LNCaP clone FGC (cell line): ENCODE measurements at places on chromosomes 2 and 18.
A peak's percentile ranks its signal among the peaks of the same experiment; 100 is the strongest.

DNA sequence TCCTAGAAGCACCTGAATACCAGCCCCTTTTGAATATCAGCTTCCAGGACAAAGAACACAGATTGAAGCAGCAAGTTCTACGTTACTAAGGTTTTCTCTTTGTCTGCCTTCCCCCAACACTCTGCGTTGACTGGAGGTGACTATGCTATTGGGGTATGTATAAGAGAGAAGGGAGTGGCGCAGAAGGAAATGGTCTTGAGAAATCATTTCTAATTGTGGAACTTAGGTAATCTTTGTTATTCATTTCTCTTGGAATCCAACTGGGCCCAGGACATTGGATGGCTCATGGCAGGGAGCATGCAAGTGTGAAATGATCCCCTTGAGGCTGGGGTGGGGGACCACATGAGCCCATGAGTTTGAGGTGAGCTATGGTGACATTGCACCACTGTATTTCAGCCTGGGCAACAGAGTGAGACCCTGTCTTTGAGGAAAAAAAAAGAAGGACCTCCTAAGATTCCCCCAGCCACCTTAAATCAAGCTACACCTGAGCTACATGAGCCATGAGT lies 29.7 kb downstream of the XDH start:
- no peak for DNase-seq

DNA sequence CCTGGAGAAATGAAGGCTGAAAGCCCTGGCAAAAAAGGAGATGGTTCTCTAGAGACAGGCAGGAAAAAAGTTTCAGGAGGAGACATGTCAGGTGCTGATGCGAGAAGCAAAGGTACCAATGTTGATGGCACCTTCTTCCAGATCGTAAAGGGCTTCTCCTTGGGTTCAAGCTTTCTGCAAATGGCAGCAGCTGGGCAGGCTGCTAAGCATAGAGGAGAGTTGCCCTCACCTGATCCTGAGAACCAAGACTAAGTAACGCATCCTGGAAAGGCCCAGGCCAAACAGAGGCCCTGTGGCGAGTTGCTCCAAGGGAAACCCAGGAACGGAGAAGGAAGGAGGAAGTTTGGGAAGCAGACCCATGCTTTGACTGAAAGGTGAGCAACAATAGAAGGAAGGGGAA lies 23.6 kb upstream of the AFTPH start:
- DNase-seq: no peak

GRCh38 chr2:226137201-226137811 lies 662.3 kb downstream of the IRS1 start:
- no peak for DNase-seq

GRCh38 chr18:78758496-78758895 lies 221.1 kb upstream of the SALL3 start:
- DNase-seq: no peak

DNA sequence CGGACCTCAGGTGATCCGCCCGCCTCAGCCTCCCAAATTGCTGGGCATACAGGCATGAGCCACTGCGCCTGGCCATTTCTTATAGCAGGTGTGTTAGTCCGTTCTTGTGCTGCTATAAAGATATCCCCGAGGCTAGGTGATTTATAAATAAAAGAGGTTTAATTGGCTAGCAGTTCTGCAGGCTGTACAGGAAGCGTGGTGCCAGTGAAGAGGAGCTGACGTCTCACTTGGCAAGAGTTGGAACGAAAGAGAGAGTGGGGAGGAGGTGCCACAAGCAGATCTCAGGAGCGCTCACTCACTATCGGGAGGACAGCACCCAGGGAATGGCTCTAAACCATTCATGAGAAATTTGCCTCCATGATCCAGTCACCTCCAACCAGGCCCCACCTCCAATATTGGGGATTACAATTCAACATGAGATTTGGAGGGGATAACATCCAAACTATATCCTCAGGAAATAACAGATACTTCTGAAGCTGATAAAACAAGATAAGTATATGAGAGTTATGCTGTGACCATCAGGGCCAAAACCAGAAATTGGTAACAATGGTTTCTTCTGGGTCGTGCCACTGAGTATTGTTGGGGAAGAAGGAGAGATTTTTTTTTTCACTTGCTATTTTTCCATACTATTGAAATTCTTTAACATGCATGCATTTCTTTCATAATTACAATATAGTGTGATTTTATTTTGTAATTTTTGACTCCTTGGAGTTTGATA lies 7.4 kb upstream of the RMC1 start:
- DNase-seq: peak; percentile 96

GRCh38 chr18:23673725-23674124 lies 11.0 kb upstream of the ANKRD29 start:
- no peak for DNase-seq

- no peak for DNase-seq
Measured at GRCh38 chr2:61460163-61460562, 10.7 kb downstream of the USP34 start.

DNA sequence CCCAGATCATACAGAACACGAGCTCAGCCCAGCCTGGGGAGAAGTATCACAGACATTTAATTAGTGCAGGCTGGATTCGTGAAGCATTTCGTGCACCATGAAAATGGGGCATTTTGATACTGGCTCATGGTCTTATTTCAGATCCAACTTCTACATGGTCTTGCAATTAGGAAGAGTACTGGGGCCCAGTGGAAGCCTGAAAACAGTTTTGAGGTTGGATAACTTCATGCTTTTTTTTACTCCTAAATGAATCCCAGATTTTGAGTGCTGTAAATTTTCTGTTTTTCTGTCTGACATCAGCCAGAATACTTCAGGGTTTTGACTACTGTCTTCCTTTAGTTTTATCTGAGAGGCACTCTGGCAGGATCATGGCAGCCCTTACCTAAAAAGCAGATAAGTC lies 160.1 kb downstream of the GFPT1 start:
- DNase-seq: no peak
